ENCODE measurements at places on chromosomes 16 and 17.
A peak's percentile ranks its signal among the peaks of the same experiment; 100 is the strongest.

GRCh38 chr16:12168074-12169000 lies 191.8 kb downstream of the SNX29 start:
- no peak for DNase-seq

DNA sequence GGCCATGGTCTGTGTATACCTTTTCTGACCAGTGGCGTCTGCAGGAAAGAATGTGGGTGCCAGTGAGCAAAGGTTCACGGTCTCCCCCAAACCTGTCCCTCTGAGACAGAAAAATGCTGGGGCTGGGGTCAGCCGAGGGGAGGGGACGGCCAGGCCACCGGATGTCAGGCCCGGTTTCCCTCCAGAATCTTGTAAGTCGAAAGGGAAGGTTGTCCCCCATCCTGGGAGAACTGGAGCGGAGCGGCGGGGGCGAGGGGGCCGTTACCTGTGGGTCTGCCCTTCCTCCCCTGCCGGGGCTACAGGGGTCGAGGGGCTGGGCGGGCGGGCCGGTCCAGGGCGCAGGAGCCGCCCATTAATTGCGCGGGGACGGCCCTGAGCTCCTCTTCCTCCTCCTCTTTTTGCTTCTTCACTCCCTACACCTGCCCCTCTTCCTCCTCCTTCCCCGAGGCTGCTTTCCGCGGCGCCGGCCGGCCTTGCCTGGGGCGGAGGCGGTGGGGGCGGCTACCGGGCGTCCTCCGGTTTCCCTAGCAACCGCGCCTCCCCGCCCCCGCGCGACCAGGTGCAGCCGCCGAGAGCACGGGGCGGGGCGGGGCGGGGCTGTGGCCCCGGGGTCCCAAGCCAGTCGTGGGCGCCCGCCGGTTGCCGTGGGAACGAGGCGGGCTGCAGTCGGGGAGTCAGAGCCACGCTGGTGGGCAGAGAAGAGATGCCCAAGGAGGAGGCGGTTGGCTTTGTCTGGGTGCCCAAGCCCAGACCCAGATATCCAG lies at the start of gene MARCHF10:
TSS of gene MARCHF10 (minus strand) at position 503 of the 764 bp plus-strand sequence. CDS start 6,579 bp downstream, outside the sequence.
- DNase-seq: peak; percentile 10

DNA sequence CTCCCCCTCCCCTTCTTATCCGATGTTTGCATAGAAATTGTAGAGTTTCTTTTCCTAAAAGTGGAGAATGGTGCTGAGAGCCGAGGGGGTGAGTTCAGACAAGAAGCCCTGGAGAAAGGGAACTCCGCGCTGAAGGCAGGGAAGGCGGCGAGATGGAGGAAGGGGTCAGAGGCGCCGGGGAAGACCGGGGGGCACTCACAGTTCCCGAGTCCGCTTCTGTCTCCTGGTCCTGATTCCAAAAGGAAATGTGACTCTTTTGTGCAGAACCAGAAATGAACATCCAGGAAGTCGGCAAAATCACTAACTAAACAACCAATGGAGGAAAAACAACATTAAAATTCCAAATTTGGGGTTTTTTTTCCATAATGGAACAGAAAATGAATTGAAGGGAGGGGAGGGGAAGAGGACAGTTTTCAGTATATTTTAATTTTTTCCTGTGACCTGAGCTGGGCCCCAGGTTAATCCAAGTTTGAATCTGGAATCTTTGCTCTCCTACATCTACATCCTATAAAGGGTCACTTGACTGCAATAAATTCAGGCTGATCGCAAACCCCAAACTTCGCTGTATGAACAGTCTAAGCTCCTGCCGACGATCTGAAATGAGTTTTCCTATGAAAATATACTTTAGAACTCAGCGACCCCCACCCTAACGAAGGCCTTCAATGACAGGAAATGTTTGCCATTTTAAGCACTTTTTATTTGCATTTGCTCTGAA lies 252.3 kb downstream of the C16orf95 start:
- no peak for DNase-seq

DNA sequence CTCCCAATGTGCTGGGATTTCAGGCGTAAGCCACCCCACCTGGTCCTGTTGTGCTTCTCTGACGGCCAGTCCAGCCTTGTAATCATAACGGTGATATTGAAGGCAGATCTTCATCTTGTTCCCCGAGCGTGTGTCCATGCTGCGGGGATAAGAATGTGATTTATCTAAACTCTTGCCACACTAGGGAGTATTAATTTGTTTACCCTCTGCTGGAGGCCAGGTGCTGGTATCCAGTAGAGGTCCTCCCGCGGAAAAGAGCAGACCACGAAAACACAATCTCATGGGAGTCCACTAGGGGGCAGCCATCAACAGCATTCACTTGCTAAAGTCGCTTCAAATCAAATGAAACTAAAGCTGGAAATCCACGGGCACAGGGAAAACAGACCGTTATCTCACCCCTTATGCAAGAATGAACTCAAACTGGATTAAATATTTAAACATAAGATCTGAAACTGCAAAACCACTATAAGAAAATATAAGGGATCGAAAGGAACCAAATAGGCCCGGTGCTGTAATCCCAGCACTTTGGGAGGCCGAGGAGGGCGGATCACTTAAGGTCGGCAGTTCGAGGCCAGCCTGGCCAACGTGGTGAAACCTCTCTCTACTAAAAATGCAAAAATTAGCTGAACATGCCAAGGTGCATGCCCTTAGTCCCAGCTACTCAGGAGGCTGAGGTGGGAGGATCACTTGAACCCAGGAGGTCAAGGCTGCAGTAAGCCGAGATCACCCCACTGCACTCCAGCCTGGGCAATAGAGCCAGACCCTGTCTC lies 22.3 kb upstream of the RBBP6 start:
- peak; percentile 37 for DNase-seq

GRCh38 chr17:80612997-80613731 lies 68.5 kb downstream of the RPTOR start:
- no peak for DNase-seq
